Inflammatory macrophage treated with lipopolysaccharide for 4 hours (primary cell): ENCODE measurements at places on chromosomes 16 and 17.

GRCh38 chr17:27323538-27324215, 29.8 kb downstream of the WSB1 start:
- peak; percentile 28 for DNase-seq

- DNase-seq, result no peak
These were observed 50.9 kb downstream of the ERCC4 start for GRCh38 chr16:13970708-13971422.

- peak; percentile 82 for DNase-seq
These were observed 14.4 kb downstream of the EPOP start for GRCh38 chr17:38660097-38661025.

- DNase-seq, result no peak
These were observed 1.7 kb downstream of the ATP2C2 start for GRCh38 chr16:84369938-84370627.

DNA sequence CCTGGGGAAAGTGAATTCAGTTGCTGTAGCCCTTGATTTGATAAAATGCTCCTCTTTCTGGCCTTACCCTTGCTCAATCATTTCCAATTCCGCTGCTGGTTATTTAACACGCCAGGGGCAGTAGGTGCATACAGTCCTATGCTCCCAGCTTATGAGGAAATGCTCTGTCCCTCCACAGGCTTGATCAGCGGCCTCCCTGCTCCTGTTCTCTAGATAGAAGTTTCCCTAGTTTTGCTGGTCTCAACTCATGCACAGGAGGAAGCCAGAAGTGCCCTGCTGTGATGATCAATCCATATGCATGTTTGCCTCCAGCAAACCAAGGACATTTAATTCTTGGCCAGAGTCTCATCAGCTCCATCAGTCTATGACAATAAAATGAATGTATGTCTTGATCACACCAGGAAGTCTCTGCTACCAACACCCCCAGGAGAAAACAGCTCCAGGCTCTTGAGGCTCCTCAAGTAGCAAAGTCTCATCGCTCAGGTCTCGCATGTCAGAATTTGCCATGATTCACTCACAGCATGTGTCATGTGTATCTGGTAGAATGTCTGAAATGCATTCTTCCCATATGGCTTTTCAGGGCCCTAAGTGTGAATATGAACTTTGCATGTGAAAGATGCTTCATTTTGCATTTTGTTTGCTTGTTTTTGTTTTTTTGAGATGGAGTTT, 208.9 kb downstream of the CDH13 start:
- DNase-seq, result no peak

GRCh38 chr17:65694601-65695000, 133.2 kb upstream of the AXIN2 start:
- DNase-seq, result no peak

DNA sequence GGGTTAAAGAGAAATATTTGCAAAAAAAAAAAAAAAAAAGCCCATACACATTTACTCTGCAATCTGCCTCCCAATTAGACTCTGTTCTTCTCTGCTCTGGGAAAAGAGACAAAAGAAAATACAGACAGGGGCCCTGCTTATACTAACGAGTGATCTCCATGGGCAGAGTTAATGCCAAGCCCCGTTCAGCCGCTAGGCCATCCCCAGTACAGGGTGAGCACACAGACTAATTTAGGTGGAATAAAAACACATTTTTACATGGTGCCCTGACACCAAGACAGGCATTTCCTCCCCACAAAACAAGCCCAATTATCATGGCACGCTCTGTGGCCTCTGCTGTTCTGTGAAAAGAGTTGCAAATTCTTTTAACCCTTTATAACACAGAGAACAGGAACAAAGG, 356.3 kb upstream of the C16orf82 start:
- DNase-seq, result no peak

DNA sequence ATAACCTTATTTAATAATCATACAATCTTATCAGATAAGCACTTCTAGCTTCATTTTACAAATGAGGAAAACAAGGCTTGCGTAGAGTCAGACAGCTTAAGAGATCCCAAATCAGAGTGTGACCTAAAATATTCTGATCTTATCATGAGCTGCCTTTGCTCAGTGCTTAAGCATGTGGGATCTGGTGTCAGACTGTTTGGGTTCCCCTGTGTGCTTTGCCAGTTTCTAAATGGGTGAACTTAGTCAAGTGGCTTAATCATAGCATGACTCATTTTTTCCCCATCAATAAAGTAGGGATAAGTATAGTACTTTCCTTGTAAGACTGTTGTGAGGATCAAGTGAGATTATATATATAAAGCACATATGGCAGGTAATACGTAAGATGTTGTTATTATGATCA, 612.6 kb upstream of the C16orf82 start:
- DNase-seq, result no peak

DNA sequence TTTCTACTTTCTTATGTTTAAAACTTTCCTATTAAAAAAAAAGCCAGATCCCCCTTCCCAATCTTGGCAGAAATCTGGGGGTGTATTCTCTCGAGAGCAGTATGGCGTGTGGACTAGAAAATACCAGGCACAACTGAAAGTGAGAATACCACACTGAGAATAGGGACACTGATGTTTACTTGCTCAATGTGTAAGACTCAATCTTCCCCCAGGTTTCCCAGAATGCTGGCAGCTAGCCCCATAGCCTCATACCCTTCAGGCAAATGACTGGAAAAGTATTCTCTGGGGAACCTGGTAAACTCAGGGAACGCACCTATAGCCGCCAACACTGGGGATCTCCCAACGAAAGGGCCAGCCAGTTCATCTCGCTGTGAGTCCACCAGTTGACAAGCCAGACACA, 15.3 kb downstream of the ZZEF1 start:
- DNase-seq, result peak; percentile 49
